Activated T-helper 2 cell treated with anti-CD3 and anti-CD28 coated beads, Interferon-gamma antibody, Interleukin-2, Interleukin-4, amounts not matched to agents 10 μg/mL and 5 μg/mL and 100 μg/mL, durations not matched to agents 14 hours and 24 hours and 36 hours (primary cell): ENCODE measurements at places on chromosomes 7 and 10. TPM values are rescaled to one million over a fixed set of nuclear protein-coding genes. Genes with fewer than 3 reads are reported as not detected.

Gene TDRD1
- 0.11 and 0.30 TPM in 2 replicates for total RNA-seq

Gene ZFYVE27
- 35.0 and 40.2 TPM in 2 replicates for total RNA-seq

Gene KIF11
- total RNA-seq = 41.4 and 44.9 TPM in 2 replicates

Gene GRID1
- total RNA-seq = not detected in 2 replicates

Gene WIPF3
- not detected in 2 replicates for total RNA-seq

Gene RFC2
- 82.9 and 85.2 TPM in 2 replicates for total RNA-seq

Gene JAKMIP3
- total RNA-seq = 1.3 TPM in 2 replicates

Gene KLF14
- not detected in 2 replicates for total RNA-seq

Gene FAM237B
- not detected in 2 replicates for total RNA-seq

Gene GAD2
- total RNA-seq = not detected in 2 replicates

Gene AVPI1
- total RNA-seq = 2.3 and 2.4 TPM in 2 replicates

Gene PIK3AP1
- 12.4 and 14.0 TPM in 2 replicates for total RNA-seq

Gene AKR1D1
- not detected in 2 replicates for total RNA-seq

Gene HOXA10
- not detected in 2 replicates for total RNA-seq

Gene FAM25C
- not detected in 2 replicates for total RNA-seq

Gene NPC1L1
- not detected in 2 replicates for total RNA-seq

Gene ENTPD1
- total RNA-seq = 37.1 and 37.5 TPM in 2 replicates

Gene OGDHL
- total RNA-seq = 3.7 and 3.9 TPM in 2 replicates

Gene KEL
- total RNA-seq = 0.78 and 0.96 TPM in 2 replicates

Gene ASB4
- not detected in 2 replicates for total RNA-seq

Gene MACROH2A2
- total RNA-seq = 6.1 and 7.1 TPM in 2 replicates

Gene ENO4
- not detected in 2 replicates for total RNA-seq

Gene SLC39A12
- total RNA-seq = not detected in 2 replicates

Gene MUC12
- total RNA-seq = 0.85 and 1.4 TPM in 2 replicates

Gene TMEM139
- total RNA-seq = 0.75 and 1.1 TPM in 2 replicates

Gene PNLIPRP2
- total RNA-seq = not detected in 2 replicates

Gene ZNF117
- 3.3 and 3.5 TPM in 2 replicates for total RNA-seq

Gene PKD1L1
- 0.11 and 1.1 TPM in 2 replicates for total RNA-seq

Gene HOXA4
- not detected in 2 replicates for total RNA-seq

Gene INSYN2A
- total RNA-seq = not detected in 2 replicates

Gene PTPRE
- 16.8 and 17.0 TPM in 2 replicates for total RNA-seq

Gene AUTS2
- total RNA-seq = 0.87 and 1.1 TPM in 2 replicates

Gene MYOZ1
- not detected in 2 replicates for total RNA-seq

Gene RPEL1
- total RNA-seq = not detected in 2 replicates

Gene PODXL
- total RNA-seq = 0.68 and 0.76 TPM in 2 replicates

Gene LRRD1
- total RNA-seq = 0.09 TPM in 1 of 2 replicates, not detected in the other

Gene CCDC172
- total RNA-seq = not detected in 2 replicates
